ENCODE measurements at places on chromosomes 5 and 9.

- DNase-seq, result no peak
These were observed 317.0 kb downstream of the ICE1 start for GRCh38 chr5:5739490-5739945.

DNA sequence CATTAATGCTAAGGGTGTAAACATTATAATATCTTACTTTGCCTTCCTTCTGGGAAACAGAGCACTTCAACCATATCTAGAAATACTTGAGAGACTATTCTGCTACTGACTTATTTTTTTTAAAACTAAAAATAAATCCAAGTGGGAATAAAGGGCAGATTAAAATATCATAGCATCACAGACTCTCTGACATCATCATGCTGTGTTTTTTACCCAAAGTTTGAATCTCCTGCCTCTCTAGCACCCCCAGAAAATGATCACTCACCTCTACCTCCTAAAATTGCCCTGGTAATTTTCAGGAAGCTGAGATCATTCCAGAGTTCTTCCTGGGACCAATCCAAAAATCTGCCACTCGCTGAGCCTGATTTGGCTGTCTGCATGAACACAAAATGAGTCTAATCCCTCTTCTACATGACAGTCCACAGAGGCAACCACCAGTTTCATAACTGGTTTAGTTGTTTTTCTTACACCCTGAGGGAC lies 813.8 kb upstream of the DMAC1 start:
- DNase-seq, result no peak

DNA sequence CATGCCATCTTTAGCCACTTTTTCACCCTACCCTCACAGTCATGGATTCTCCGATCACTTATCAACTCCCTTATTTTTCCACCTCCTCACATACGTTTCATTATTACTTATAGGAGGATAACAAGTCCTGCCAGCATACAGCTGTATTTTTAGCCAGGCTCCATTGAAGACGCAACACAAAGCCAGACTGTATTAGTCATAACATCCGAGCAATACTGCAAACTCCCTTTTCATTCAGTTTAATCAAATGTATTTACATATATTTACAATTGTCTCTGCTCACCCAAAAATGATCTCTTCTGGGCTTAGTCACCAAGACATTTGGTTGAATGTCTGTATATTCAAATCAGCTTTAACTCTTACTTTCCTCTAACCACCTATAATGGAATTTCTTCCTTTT lies 126.4 kb upstream of the PRLR start:
- no peak for DNase-seq

- DNase-seq, result no peak
These were observed 232.5 kb downstream of the NR3C1 start for GRCh38 chr5:143170977-143171376.

GRCh38 chr9:124527781-124528180 lies 20.6 kb upstream of the NR5A1 start:
- DNase-seq, result no peak

- peak; percentile 89 for DNase-seq
These were observed at the start of gene CDC14B for GRCh38 chr9:96619491-96620180. TSS of gene CDC14B (minus strand) at chr9:96619843. CDS start at chr9:96619378, 465 bp downstream.

DNA sequence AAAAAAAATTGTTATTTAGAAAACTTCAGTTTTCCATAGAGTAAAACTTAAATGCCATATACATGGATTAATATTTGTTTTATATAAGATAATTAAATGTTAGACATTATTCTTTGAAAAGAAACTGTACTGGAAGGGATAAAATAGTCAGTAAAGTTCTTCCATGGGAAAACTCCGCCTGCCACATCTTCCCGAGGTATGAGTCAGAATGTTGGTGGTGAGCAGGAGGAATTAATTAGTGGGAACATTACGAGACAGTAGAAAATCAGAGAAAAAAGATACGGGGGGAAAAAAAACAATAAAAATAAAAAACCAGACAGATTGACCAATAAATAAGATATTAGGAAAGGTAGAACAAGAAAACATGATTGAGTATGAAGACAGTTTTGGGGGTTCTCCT lies 930.3 kb upstream of the C9orf72 start:
- no peak for DNase-seq

GRCh38 chr9:71552480-71552879 lies 215.8 kb downstream of the CEMIP2 start:
- DNase-seq, result peak; percentile 9

GRCh38 chr9:106893088-106893487 lies 30.1 kb downstream of the ZNF462 start:
- DNase-seq, result no peak

DNA sequence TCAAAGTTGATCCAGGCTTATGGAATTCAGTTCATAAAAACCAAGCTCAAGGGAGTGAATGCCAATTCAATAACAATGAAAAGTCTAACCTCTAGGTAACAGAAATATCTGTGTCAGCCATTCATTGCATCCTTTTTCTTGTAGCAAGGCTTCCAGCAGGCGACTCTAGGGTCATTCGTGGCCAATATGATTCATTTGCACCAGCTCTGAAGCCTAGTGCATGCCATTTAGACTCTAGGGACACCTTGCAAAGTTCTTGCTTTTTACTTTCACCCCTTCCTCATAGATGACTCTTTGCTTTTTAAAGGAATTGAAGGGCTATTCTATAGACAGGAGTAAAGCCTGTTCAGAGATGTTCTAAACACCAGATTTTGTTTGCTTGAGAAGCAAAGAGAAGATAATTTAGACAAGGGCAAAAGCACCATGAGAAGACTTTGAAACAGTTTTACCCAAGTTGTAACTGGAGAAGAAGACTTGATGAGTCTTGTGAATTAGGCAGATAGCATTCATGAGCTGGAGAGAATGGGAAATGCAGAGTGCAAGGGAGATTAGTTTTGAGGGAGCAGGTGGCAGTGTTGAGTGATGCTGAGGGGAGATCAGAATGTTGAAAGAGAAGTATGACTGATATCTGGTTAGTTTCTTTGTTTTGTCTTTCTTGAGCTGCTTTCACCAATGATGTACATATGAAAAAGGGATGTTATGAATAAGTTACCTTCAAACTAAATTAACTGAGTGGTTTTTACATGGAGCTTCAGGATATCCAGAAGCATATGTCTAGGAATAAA lies 94.5 kb downstream of the F2RL2 start:
- DNase-seq, result no peak

DNA sequence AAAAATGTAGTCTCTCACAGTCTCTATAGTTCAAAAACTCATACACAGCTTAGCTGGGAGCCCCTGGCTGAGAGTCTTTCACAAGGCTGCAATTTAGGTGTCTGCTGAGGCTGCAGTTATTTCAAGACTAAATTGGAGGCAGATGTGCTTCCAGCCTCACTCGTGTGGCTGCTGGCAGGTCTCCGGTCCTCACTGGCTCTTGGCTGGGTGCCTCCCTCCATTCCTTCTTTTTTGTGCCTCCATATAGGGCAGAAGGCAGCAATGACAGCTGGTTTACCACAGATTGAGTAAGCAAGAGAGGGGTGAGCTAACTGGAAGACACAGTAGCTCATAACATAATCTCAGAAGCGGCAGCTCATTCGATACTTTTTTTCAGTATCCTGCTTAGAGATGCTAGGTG lies 2167.7 kb upstream of the WWC1 start:
- no peak for DNase-seq

GRCh38 chr5:15243301-15244020 lies 256.5 kb upstream of the FBXL7 start:
- no peak for DNase-seq

DNA sequence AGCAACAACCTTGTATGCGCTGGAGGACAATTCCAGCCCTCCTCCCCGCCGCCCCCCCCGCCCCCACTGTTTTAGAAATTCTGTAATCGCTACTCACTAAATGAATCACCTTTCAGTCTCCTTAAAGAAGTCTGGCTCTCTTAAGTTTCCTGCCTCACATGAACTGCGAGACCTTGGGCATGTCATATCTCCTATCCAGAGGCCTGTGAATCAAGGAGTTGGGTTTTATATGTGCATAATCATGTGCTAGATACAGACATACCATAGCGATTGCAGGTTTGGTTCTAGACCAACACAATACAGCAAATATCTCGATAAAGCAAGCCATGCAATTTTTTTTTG lies 337 bp upstream of the DMAC1 start:
- no peak for DNase-seq

- DNase-seq, result no peak
These were observed 923 bp downstream of the SPATA6L start for GRCh38 chr9:4665357-4665756.

DNA sequence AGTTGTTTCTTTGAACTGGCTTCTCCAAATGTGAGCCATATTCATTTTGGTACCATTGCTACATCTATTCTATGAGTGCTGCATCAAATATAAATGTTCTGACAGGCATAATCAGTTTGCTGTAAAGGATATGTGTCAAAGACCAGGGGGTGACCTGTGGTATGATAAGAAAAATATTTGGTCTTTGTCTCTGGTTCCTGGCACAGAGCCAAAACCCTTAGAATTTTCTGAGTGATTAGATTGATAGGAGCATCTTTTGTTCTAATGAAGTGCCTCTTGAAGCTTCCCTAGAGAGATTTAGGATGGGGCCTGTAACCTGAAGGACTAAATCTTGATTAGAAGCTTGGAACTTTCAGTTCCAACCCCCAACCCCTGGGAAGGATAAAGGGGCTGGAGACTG lies 256.3 kb downstream of the NNT start:
- no peak for DNase-seq

DNA sequence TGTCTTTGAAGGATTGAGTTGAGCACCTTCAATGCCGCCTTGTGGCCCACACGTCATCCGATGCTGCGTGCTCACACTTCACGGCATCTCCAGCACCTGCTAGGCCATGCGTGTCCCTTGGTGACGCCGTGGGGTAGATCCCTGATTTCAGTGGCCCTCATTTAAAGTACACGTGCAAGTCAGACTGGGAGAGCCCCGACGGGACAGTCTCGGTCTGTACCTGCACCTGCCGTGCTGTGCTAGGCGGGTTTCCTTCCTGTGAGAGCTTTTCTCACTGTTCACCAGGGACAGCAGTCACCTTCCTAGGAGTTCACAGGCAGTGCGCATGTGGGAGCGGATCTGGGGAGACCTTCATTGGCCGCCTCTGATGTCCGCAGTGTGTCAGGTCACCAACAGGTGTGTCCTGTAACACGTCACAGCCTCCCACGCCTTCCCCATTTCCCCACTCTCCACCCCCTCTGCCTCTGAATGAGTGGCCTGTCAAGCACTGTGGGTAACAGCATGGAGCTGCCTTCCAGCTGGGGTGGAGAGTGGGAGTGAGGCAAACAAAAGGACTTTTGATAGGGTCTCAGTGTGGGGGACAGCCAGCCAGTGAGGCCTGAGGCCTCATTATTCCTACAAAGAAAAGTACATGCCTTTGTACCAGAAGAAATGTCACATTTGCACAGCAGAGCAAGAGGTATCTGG lies 236.4 kb downstream of the FANCC start:
- no peak for DNase-seq

- no peak for DNase-seq
These were observed 124.1 kb upstream of the TBC1D2 start for GRCh38 chr9:98379572-98379971.

- DNase-seq, result no peak
These were observed 312.3 kb downstream of the ENC1 start for GRCh38 chr5:74328221-74328630.

DNA sequence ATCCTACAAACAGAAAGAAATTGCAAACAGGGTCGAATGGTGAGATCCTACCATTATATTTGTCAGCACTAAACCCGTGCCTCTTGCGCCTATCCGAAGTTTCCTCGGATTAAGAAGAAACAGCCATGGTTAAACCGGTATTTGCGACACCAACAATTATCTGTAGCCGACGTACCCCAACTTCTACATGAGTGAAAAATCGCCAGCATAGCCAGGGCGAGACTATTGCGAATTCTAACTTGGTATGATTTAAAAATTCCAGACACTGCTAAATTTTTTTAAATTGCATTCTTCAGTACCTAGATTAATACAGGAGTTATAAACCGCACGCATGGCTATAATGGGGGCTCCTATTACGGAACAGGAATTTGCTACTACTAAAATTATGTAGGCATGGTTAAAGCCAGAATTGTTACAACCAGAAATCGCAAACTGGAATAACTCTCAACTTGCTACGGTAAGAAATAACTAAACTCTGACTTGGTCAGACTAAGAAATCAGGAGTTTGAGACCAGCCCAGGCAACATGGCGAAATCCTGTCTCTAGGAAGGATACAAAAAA lies 25.3 kb upstream of the ANXA2R start:
- no peak for DNase-seq

DNA sequence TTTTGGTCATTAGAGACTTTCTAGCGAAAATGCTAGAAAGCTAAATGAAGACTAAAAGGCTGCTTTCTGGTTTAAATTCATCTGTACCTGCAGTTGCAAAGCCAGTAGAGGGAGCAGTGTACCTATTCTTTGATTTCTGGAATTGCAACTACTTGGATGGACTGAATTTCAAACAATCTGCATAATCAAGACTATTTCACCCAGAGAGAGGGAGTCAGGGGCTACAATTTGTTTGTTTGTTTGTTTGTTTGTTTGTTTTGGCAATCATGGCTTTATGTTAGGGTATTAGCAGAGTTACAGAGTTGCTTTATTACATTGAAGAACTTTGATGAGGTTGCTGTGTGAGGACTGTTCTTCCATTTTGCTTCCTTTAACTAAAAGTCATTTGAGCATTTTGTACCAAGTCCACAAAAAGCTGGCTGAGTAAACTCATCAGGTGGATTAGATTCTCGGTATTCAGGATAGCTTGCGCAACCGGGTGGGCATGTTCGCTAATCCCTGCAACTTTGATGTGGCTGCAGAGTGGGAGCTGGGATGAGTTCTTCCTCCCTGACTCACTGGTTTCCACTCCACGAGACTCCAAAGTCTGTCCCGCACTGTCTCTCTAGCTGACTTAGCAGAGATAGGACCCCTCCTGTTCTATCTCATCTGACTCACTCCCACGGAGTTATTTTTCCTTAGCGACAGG lies 80.0 kb upstream of the TUT7 start:
- DNase-seq, result no peak

DNA sequence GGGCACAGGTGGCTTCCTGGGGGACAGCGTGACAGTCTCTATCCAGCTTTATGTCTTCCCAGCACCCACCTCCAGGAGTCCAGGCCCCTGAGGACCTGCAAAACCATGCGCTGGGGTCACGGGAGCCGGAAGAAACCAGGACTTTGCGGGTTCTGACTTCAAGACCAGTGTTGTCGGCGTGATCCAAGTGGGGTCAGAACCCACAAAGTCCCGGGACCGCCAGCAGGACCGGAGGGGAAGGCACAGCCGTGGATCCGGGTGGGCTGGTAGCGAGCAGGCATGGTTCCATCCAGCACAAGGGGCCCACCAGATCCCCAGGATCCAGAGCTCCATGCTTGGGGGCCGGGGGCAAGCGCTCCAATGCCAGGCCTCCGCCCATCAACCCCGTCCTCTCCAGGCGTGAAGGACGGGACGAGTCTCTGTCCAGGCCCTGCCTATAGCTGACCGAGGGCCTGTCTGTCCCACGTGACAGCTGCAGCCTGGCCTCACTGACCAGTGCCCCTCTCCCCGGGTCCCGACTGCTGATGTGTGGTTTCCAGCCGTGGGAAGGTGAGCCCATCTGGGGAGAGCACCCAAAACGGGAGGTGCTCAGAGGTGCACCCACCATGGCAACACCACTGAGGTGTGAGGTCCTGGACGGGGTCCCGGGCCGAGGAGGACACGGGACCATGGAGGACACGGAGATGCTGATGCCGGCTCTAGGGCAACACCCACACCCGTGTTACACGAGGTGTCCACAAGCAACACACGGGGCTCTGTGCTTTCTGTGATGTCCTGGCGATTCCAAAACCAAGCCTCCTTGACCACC lies 48.9 kb downstream of the SLC12A7 start:
- no peak for DNase-seq
